ENCODE measurements at places on chromosomes 6 and 20.
A peak's percentile ranks its signal among the peaks of the same experiment; 100 is the strongest.

DNA sequence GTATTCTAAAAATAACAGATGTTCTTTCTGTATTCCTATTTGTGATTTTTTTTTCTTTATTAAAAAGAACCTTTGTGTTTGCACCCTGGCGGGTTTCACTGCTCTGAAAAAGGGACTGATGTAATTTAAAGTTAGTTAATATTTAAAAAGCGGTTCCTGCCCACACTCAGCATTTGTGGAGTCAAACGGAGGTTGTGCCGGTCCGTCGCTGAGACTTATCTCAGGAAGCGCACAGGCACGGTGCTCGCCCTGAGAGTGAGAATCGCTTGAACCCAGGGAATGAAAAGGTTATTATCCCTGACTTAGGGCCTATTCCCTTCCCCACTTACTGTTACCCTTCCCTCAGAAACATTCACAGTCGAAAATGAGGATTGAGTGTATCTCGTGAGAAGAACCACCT is 366.7 kb downstream of the THBS2 start:
- no peak for DNase-seq

DNA sequence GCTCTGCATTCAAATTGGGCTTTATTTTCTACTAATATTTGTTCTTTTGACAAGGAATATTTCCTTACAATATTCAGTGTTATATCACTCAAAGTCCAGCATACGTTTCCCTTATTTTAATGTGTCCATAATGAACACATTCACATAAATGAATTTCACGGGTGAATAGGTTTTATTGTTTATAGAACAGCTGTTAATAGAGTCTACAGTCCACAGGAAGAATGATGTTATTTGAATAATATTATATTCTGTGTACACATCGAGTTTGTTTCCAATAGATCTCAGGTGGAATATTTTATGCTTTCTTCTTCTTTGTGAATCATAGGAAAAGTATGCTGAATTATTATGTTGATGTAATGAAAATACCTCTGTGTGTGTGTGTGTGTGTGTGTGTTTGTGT is 582.4 kb downstream of the CDH26 start:
- DNase-seq = no peak

DNA sequence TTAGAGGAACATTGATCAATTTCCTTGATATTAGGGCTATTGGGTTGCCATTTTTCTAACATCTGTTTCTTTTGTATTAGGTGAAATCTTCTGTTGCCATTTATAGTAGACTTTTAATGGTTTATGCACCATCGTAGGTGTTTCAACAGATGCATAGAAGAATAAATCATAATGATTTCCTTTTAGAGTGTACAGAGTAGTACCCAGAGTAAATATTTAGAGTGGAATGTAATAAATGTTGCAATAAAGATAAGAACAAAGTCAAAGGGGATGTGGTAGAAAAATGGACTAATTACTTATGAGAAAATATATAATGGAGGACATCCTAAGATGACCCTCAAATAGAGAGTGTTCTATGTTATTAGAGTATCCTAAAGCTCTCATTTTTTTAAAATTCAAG is 643.0 kb upstream of the CITED2 start:
- DNase-seq = no peak

DNA sequence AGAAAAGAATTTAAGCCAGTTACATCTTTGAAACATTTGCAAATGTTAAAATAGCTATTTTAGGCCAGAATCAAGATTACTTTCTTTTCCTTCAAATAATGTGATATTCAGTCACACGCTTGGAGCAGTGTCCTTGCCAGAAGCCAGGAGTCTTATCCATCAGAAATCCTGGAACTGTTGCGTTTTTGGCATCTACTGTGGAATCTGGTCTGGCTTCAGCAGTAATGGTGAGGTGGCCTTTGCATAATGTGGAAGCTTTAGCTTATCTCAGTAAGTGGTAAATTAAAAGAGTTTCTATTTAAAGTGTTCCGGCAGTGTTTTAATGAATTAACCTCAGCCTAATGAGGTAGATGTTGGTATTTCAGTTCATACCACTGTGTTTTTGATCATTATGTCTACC is 97.6 kb downstream of the FIG4 start:
- DNase-seq = no peak

DNA sequence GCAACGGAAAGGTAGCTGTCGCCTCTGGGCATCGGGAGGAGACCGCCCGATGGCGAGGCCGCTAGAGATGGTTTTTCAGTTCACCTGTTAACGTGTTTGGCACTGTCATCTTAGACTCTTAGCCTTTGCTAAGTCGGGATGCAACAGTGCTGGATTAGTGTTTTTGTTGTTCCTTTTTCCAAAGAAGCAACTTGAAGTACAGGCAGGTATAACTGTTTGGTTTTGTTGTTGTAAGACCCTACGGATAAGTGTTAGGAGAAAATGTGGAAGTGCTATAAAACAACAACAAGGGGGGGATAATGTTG is 723 bp downstream of the MANEA start:
- DNase-seq = peak; percentile 48

DNA sequence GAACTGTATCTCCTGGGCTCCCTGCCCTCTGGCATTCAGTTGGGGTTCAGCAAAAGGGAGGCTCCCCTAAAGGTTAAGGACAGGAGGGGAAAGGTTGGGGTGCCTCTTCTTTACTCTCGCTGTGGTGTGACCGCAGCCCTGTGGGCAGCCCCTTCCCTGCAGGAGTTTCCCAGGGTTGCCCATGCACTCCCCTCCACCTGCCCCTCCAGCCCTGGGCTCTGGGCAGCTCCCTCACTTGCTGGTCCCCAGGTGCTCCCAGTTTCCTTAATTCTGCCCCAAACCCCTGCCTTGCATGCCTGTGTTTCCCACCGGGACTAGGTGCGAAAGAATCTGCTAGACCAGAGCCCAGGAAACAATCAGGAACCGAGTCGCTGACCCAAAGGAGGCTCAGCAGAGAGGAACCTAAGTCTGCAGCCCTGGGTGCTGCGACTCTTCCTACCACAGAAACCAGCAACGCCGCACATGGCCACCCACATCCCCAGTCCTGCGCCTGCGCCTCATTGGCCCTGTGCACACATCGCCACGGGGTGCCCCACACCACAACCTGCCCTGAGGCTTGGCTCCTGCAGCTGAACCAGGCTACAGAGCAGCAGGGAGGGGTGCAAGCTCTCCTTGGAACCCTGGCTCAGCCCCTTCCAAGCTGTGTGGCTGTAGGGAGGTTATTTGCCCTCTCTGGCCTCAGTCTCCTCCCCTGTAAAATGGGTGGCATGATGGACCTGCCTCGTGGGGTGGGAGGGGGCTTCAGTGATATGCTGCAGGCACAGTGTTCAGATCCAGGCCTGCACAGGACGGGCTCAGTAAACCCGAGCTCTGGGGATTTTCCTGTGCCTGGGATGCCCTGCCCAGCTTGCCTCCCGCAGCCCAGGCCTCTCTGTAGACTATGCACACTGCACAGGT is 487.6 kb downstream of the PREX1 start:
- no peak for DNase-seq
